ENCODE measurements at places on chromosomes 3 and 15.
A peak's percentile ranks its signal among the peaks of the same experiment; 100 is the strongest.

- no peak for DNase-seq
These were observed 595 bp upstream of the APBA2 start for GRCh38 chr15:28885128-28885629.

DNA sequence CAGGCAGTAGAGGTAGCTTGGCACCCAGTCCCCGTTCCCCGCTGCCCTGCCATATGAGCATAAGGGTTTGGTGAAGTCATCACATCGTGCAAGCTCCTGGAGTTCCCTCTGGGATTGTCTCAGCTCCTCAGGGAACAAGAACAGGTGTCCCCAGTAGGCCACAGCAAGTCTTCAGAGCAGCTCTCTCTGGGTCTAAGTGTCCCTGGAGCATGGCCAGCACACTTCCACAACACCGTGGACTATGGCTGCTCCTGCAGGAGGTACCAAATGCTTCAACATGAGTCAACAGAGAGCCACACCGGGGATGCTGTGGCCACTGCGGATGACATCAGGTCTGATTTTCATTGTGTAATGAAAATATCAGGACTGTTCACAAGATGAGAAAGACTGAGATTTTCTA lies 23.1 kb downstream of the ABHD6 start:
- DNase-seq = no peak

DNA sequence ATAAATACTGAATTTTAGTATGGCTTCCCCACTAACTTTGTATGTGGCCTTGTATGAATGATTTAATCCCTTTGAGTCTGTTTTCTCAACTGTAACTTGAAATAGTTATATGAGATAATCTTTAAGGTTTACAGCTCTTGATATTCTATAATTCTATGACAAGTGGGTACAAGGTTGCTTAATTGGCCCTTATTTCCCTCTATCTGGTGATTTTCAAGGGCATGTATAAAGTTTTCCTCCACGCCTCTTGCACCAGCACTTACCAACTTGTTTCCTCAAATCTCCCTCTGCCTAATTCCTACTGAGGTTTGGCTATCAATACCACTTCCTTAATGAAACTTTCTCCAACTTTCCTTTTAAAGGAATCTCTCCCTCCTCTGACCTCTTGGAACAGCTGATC lies 112.9 kb downstream of the ISL2 start:
- no peak for DNase-seq

- DNase-seq = no peak
These were observed 1004.3 kb upstream of the SEMA6D start for GRCh38 chr15:46713045-46713444.

DNA sequence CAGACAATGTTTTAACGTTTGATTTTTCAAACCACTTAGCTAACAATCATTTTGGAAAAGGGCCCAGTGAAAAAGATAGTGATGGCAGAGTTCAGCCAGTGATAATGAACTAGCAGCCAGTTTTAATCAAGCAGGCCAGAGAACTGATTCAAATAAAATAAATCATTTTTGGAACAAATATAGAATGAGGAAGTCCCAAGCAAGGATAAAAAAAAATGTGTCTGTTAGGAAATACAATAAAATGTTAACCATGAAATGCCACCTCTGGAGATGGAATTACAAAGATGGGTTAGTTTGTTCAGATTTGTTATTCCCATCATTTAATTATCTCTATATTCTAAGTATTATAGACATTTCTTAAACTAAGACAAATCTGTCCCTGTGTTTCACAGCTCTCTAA lies 1.1 kb downstream of the HERC1 start:
- DNase-seq = no peak

- DNase-seq = peak; percentile 76
These were observed 6.2 kb upstream of the CTDSPL start for GRCh38 chr3:37855363-37855970.

DNA sequence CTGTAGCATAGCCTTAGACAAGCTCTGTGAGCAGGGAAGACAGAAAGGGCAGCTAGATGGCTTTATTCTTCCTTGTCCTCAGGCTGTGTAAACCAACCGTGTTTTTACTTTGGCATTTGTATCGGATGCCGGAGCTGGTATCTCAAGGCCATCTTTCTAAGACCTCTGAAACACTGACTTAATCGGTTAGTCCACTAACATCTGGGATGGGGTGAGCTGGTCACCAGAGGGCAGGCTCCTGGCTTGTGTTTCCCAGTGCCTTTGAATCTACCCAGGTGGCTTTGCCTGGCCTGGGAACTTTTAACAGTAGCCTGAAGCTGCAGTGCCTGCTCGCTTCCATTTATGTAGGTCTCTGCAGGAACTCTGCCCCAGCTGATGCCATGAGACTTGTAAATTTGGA lies 252.7 kb downstream of the NR1D2 start:
- DNase-seq = no peak

DNA sequence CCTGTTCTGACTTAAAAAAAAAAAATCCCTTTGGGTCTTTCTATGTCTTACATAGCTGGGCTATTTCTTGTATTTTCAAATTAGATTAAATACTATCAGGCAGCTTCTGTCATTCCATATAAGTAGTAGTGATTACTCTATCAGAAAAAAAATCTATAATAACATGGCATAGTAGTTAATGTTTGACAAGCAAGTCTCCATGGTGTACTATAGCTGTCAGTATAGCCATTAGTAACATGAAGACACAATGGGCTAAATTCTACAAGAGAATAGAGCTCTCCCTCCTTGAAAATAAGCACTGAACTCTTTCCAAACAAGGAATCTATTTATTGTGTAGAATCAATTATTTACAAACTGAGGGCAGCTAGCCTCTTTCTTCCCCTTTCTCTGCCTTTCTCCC lies 19.4 kb upstream of the VEPH1 start:
- DNase-seq = no peak

DNA sequence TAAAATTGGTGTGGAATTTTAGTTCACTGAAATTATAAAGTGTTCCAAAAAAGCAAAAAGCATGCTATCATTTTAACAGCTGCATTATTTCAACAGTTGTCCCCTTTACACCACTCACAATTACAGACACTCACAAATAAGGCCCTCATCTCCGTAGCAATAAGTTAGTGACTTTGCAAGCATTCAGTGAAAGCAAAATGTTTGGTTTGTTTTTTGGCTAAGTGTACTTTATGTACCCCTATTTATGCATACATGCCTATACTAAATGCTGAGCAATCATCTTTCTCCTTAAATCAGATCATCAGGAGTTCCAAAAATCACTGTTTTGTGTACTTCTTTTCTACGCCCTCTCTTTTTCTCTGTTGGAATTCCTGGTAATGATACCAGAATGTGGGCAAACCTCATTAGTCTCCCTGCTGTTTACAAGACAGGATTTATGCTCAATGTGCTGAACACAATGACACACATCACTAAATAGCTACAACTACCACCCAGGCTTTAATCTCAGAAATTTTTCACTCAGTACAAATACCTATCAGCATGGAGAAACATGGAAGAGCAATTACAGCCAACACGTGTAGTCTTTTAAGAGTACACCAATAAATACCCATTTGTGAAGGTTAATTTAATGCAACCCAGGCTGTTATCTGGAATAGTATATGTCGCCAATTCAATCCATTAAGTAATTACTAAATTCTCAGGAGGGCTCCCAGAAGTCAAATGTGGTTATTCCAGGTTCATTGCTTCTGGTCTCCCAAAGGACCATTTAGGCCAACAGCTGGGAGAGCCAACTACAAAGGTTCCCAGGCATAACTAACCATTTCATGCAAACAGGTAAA lies 12.0 kb downstream of the ALDH1A2 start:
- DNase-seq = no peak

DNA sequence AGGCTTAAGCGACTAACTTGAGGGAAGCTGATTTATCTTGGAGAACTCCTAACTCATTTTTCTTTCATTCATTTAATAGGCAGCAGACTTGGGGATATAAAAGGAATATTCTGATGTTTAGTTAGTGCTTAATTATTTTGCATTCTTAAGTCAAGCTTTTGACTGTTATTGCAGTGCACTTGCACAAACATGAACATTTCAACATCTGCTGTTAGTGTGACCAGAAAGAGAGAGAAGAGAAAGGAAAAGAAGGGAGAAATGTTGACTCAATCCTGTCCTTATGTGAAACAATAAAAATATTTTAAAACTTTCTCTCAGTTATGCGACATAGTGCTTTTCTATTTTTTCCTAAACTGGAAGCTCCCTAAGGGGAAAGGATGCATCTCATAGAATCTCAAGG lies 507.8 kb downstream of the LPP start:
- DNase-seq = no peak

Data from activated CD8-positive, alpha-beta memory T cell treated with anti-CD3 and anti-CD28 coated beads, Interleukin-2, amount 50 U/mL, for 4 hours (primary cell).